NCI-H1694 treated with DMSO at 0.1 percent for 48 hours (cell line): ENCODE measurements at places on chromosomes 1 and 21.

- no peak for DNase-seq
These were observed 137.8 kb downstream of the LIPI start for GRCh38 chr21:14072761-14073535.

DNA sequence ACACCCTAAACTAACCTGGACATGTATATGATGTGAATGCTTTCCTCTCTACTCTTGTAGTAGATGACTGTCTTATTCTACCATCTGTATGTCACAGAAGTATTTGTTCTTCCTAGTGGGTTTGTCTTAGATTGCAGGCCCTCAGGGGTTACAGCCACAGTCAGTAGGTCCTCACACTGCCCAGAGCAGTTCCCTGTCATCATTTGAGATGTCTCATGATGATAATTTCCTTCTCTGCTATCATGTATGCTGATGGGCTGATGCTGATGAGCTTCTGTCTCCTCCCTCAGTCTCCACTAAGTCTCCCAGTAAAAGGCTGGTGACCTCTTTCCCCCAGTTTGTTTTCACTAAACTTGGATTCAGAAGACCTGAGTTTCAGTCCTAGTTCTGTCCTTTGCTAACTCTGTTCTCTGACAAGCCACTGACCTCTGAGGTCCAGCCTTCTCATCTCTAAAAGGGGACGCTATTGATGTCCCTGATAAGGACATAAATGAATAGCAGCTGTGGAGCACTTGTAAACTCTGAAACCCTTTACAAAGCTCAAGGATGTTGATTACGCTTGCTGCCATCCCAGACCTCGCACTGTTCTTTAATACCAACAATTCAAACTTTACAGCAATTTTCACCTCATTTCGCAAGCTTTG, 3.1 kb upstream of the ETV3 start:
- DNase-seq: no peak

DNA sequence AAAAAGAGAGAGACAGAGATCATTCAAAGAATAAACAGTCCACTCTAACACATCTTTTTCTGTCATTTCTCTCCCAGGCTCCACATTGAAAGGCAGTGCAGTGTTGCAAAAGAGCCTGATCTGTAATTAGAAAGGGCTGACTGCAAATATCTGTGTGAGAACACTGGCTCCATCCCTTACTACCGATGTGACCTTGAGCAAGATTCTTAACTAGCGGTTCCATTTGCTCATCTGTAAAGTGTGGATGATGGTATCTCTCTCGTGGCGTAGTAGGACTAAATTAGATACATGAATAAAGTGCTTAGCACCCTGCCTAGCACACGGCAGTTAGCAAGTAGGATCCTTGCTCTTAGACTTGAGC, 26.9 kb upstream of the SLC44A3 start:
- no peak for DNase-seq

GRCh38 chr1:197553281-197553680, 222.0 kb downstream of the DENND1B start:
- DNase-seq: no peak

DNA sequence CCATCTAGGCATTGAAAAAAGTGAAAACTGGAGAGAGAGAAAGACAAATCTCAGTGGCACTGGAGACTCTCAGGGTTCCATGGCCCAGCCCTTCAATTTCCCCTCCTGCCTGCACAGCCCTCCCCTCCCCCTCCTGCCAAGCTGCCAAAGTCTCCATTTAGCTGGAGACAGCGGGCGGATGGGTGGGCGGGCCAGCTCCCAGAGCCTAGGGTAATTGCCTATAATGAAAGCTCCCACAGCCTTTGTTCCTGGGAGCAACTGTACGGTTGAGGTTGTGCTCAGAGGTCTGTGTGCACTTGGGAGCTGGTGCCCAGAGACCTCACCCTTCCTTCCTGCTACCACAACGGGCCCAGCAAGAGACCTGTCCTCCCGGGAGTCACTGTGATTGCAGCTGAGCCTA, 89.6 kb downstream of the NAV1 start:
- DNase-seq: peak; percentile 72

GRCh38 chr1:210800301-210800700, 333.6 kb downstream of the KCNH1 start:
- DNase-seq: no peak

GRCh38 chr1:174974711-174975119, 25.0 kb upstream of the CACYBP start:
- DNase-seq: peak; percentile 57

DNA sequence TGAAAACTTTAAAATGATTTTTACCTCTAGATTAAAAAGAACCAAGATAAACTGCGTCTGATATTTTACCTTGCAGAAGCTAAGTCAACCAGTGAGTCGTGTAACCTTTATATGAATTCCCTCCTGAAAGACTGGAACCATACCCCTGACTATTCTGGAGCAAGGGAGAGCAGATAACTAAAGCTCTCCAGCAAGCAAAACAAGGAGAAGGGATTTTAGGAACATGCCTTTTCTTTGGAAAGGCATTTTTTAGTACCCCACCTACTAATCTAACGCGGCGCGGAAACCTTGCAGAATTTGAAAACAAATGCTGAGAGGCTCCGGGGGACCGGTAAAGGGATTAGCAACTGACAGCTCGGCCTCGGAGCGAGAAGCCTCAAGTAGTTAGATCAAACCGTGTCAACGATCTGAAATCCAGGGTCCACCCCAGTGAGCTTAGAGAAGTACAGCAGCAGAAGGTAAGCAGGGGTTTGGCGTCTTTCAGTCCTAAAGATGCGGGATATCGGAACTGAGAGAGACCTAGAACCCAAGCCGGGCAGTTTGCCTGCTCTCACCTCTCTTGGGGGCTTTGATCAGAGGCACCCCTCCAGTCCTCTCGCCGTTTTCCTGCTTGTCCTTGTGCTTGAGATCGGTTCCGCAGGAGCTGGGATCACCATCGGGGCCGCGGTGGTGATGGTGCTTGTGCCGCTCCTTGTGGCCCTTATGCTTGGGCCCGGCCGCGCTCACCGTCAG, 954 bp downstream of the RSBN1 start:
- peak; percentile 29 for DNase-seq

GRCh38 chr1:107964336-107965109, 457 bp downstream of the VAV3 start:
- peak; percentile 42 for DNase-seq

DNA sequence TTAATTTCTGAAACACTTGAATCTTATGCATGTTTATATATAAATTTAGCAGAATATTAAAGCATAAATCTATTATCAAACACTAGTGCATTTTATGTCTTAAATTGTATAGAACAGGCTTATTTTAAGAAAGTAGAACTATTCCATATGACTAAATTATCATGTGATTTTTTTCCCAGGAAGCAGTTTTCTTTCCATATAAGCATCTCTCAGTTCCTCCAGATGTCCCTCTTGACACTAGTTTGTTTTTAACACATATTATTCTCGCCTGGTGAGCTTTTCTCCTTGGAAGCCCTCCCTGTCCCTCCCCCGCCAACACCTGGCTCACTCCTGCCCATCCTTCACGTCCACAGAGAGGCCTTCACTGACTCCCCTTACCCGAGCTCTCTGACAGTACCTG, 48.3 kb upstream of the BCAR3 start:
- no peak for DNase-seq

- DNase-seq: peak; percentile 15
These were observed 513 bp downstream of the PBX1 start for GRCh38 chr1:164559342-164560051.

GRCh38 chr1:45953934-45954847, 150.8 kb downstream of the MAST2 start:
- no peak for DNase-seq

- DNase-seq: no peak
These were observed 90.7 kb downstream of the JAK1 start for GRCh38 chr1:64875606-64876005.

DNA sequence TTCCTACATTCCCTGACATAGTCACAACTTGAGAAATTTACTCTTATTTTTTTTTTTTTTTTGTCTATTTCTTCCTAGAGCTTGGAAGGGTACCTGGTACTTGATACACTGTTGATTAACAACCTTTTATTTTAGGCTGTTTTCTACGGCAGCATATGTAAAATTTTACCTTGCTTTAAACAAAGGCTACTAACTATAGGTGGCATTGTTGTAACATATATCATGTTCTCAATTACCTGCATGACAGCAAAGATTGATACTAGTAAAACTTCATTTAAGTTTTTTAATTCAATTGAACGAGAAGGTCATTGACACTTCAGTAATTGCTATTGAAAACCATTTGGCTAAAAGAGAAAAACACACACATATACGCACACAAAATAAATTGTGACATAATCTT, 238.3 kb upstream of the ESRRG start:
- DNase-seq: no peak

- no peak for DNase-seq
These were observed at the start of gene SPRR1A for GRCh38 chr1:152983743-152984142. SPRR1A (plus strand) TSS chr1:152984081; CDS start chr1:152985231, 1,150 bp downstream.

- no peak for DNase-seq
These were observed 122.2 kb downstream of the NFIA start for GRCh38 chr1:61204528-61204927.

DNA sequence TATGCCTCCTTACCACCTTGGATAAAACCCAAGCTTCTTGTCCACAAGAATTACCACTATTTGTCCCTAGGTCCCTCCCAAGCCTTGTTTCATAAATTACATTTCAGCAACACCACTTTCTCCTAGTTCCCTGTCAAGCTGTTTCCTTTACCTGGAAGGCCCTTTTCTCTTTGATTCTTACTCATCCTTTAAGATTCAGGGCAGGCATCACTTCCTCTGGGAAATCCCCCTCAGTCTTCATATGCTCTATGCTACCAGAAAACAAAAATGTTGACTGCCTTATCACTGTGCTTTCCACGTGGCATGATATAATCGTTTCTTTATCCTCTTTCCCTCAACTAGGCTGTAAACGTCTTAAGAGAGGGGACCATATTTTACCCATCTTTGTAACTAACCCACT, 102.7 kb downstream of the LYST start:
- no peak for DNase-seq

DNA sequence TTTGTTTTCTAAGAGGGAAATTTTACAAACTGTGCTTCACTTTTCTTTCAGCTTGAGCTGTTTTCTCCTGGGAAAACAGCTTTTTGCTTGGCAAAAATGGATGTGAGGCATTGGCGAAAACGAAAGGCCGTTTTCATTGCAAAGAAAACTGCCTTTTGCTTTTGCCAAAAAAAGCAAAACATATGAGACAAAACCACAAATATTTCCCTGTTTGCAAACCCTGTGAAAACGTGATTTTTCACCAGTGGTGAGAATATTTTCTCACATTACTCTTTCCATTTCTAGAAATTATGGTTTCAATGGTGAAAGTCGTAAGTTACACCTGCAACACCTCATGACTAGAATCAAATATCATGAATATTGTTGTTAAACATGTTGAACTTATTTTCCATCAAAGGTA, 74.0 kb upstream of the ZBTB18 start:
- DNase-seq: no peak

- DNase-seq: no peak
These were observed 74.9 kb upstream of the CNIH3 start for GRCh38 chr1:224541072-224541790.

GRCh38 chr21:45404730-45405270, at the start of gene COL18A1:
COL18A1 (plus strand) TSS chr21:45405165; CDS start chr21:45405231, 66 bp downstream.
- DNase-seq: no peak

- DNase-seq: no peak
These were observed 44.8 kb upstream of the KDM4A start for GRCh38 chr1:43605157-43605556.

DNA sequence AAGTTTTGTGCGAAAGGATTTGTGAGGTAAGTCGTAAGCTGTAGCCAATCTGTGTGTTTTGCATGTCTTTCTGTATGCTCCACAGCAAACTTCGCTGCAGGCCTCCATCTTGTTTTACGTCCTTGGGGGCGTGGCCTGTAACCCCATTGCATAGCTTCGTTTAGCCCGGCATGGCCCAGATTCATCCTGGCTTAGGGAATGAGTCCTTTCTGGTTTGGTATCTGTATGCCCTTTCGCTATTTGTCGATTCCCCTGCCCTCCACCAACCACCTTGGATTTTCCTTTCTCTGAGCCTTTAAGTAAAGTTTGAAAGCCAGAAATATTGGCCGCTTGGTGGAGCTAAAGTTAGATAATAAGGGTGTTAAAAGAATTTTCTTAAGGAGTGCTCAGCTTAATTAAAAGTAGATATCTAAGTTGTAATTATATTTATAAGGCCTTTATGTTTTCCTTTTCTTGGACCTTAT, 1.1 kb downstream of the THEM4 start:
- no peak for DNase-seq

DNA sequence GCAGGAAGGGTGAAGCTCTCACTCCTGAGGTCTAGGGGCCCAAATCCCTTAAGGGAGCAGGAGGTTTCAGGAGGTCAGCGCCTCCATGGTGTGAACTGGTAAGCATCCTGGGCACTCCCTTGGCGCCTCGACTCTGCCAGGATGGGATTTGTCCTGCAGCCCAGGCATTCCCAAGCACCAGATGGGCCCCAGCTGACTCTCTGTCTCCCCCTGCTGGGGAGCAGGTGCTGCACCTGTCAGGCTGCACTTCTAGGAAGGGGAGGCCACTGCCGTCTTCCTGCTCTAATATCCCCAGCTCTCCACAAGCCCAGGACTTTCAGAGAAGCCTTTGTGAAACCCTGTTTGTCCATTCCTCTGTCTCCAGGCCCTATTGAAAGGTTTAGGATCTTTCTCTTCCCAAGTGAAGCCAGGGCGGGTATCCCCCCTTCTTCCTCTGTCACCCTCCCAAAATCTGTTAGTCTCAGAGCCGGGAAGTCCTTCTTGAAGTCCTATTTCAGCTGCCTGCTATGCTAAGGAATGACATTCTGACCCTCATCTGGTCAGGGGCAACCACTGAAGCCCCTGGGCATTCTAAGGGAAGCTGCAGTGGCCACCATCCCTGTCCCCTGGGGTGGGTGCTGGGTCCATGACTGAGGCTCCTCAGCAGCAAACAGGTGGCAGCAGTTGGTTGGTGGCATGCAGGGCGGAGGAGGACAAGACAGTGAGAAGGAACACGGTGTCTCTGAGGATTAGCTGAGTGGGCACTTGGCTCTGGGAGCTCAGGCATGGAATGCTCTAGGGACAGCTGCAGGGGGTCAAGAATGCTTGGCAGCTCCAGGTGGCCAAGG, 3.2 kb downstream of the MYBPH start:
- DNase-seq: peak; percentile 59

GRCh38 chr21:38472412-38473108, 25.7 kb downstream of the ERG start:
- no peak for DNase-seq

- no peak for DNase-seq
These were observed 1.0 kb downstream of the PAX7 start for GRCh38 chr1:18631496-18632217.

DNA sequence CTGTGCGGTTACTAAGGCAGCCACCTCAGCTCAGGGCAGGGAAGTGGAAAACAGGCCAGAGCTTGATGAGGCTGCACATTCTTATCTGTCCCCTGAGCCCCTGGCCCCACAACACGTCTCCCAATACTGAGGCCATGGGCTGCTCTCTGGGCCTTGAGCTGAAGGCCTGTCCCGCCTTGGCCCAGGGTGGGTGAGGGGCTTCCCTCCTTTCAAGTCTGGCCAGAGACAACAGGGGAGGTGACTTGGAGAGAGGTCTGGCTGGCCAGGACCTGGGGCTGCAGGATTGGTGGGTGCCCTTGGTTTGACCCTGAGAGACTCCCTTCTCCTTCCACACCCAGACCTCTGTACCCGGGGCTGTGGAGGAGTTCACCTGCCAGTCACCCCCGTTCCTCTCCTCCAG, 563.8 kb downstream of the PTPRU start:
- no peak for DNase-seq
